ENCODE measurements at places on chromosomes 13 and 19.

DNA sequence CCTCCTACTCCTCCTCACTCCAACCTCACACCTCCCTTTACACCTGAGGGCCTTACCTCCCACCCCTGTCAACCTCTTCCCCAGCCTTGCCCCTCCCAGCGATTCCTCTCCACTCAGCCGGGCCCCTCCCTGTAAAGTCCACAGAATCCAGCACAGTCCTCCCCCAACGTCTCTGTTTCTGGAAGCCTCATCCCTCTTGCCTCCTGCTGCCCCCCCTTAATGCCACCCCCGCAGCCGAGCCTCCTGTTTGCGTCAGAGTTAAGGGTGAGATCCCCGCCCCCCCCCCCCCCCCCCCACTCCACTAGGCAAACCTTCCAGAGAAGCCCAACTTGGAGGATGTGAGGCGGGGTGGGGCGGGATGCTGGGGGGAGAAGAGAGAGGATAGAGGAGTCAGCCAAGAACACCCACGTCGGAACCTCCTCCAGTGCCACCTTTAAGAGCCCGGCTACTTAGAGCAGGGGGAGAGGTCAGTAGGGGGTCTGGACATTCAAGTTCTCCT lies 2.1 kb downstream of the UNC13A start:
- peak; percentile 21 for DNase-seq

GRCh38 chr13:111938741-111939665 lies 127.9 kb upstream of the SOX1 start:
- no peak for DNase-seq

DNA sequence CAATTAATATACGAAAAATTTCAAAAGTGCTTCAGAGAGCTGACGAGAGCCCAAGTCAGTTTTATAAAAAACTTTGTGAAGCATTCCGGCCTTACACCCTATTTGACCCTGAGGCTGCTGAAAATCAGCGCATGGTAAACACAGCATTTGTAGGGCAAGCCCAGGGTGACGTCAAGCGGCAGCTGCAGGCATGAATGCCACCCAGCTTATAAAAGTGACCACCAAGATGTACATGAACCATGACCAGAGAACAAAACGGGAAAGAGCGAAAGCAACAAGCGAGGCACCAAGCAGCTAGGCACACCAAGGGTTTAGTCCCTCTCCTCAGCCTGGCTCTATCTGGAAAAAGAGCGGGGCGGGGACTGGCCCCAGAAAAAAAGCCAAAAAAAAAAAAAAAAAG lies 6.0 kb downstream of the SIGLEC11 start:
- DNase-seq, result peak; percentile 30

DNA sequence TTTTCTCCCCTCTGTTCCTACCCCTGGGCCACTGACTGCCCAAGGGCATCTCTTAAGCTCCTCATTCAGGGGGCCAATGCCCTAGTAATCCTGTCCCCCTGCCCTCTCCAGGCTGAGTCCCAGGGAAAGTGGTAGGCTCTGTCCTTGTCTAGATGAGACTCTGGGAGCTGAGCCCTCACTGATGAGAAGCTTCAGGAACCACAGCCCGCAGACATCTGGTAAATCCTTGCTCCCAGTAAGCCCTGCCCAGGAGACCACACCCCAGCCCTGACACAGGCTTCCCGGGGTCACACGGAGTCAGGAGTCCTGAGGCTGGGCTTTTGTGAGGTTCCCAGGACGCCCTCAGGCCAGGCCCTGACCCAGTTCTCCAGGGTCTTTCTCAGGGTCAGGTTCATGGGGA lies 1.9 kb downstream of the CEACAM4 start:
- no peak for DNase-seq

- DNase-seq, result no peak
Observed at GRCh38 chr19:29113838-29114237, 99.1 kb downstream of the UQCRFS1 start.

DNA sequence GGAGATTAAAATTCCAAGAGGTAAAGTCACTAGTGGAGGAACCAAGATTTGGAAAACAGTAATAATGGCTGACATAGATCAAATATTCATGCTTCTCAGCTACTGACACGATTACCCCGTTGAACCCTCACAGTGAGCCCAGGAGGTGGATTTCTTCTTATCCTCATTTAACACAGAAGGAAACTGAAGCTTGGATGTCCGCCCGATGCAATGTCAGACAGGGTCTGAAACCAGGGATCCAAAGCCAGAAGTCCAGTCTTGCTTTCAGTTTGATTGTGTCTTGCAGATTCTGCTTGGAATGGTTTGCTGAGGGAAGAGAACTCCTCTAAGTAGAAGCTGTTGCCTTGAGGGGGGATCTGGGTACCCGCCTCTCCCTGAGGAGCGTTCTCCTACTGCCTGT lies 404.7 kb downstream of the KCNRG start:
- DNase-seq, result peak; percentile 61

- peak; percentile 26 for DNase-seq
Observed at GRCh38 chr19:32464279-32464678, 58.7 kb downstream of the DPY19L3 start.

Data from fibroblast of the aortic adventitia (primary cell).